Stimulated activated CD8-positive, alpha-beta memory T cell treated with anti-CD3 and anti-CD28 coated beads, Interleukin-4, amount 100 ng/mL, for 4 hours (primary cell): ENCODE measurements at places on chromosomes 5 and 9.
A peak's percentile ranks its signal among the peaks of the same experiment; 100 is the strongest.

GRCh38 chr9:92325991-92326500, 293 bp downstream of the CENPP start:
- no peak for DNase-seq

DNA sequence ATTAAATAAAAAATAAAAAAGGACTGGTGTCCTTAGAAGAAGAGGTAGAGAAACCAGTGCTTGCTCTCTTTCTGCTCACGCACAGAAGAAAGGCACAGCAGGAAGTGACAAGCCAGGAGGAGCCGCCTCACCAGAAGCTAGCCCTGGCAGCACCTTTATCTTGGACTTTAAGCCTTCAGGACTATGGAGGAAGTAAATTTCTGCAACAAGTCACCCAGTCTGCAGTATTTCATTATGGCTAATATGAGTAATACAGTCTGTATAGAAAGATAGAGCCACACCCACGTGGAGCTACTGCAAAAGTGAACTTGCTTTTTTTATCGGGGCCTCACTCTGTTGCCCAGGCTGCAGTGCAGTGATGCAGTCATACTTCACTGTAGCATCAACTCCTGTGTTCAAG, 68.4 kb downstream of the PDZD2 start:
- no peak for DNase-seq

GRCh38 chr5:59474324-59474723, 419.2 kb downstream of the PDE4D start:
- no peak for DNase-seq

GRCh38 chr9:120628207-120628924, 48.4 kb upstream of the CDK5RAP2 start:
- DNase-seq, result no peak

GRCh38 chr5:158848634-158849033, 251.1 kb downstream of the EBF1 start:
- no peak for DNase-seq

GRCh38 chr5:173204185-173204979, 30.6 kb downstream of the NKX2-5 start:
- DNase-seq, result no peak

DNA sequence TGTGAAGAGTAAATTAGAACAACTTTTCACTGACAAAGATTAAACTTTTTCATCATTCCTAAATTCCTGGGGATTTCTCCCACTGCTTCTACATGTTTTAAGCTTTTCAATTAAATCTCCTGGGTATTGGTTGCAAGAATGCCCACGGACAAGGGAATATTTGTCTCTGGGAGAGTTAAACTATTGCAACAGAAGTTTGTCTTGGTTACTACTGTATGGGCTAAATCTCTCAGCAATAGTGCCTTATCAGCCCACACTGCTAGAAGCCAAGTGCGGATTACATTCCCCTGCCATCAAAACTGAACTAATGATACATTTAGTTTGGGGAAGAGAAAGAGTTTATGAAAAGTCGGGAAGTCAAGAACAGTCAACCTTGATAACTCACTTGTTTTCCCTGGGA, 528.2 kb upstream of the C9orf72 start:
- DNase-seq, result no peak

- no peak for DNase-seq
These were observed 614.3 kb downstream of the ACTL7B start for GRCh38 chr9:108241384-108242073.

GRCh38 chr5:177389241-177390169, 5.3 kb downstream of the SLC34A1 start:
- DNase-seq, result peak; percentile 33

GRCh38 chr5:91101600-91102379, 281.3 kb downstream of the ARRDC3 start:
- DNase-seq, result no peak

DNA sequence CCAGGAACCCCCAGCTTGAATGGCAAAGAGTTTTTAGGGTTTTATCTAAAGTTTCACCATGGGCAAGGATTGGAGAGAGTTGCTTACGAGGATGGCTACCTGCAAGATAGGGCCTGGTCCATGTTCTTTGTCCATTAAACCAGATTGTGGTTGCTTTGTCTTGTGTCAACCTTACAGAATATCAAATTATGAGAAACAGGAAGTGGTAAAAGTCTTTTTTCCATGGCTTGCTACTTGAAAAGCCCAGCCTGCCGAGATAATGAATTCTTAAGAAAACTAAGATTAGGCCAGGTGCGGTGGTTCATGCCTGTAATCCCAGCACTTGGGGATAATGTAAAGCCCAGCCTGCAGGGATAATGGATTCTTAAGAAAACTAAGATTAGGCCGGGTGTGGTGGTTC, 24.4 kb downstream of the ZNF474 start:
- no peak for DNase-seq

DNA sequence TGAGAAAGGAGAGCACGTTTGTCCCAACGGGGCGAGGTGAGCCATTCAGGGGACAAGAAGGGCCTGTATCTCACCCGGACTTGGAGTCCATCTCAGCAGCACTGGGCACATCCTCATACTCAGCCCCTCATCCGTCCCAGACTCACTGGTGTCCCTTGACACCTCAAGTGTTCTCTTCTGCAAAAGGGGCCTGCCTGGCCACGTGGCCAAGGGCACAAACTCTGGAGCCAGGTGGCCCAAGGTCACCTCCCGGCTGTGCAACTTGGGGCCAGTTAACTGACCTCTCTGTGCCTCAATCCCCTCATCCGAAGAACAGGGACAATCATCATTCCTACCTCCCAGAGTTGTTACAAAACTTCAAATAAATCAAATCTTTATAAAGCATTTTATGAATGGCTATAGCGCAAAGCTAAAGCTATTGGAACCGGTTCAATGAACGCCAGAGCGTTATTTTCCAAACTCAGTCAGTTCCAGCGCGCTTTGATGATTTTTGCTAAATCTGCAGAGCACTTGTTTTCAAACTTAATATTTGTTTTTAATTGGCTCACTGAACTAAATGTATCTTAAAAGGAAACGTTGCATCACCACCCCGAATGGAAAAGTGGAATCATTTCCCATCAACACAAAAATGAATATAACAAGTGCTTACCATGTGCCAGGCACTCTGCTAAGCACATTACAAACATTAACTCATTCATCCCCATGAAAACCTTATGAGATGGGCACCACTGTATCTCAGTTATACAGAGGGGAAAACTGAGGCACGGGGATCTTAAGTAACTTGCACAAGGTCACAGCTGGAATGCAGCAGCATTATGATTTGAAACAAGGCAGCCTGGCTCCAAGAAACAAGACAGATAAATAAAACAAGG, 49.3 kb downstream of the DUSP1 start:
- no peak for DNase-seq

DNA sequence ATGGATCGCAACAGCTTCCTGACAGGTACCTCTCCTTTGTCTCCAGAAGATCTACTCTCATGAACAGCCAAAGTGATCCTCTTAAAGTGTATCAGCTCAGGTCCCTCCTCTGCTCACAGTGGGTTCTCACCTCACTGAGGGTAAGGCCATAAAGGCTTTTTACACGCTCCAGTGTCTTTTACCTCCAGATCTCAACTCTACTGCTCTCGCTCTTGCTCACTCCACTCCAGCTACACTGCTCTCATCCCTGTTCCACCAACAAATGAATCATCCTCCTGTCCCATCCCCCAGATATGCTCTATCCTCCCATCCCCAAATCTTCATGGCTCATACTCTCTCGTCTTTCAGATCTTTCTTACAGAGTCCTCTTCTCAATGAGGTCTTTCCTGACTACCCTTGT, 248.6 kb upstream of the EFNA5 start:
- DNase-seq, result no peak

DNA sequence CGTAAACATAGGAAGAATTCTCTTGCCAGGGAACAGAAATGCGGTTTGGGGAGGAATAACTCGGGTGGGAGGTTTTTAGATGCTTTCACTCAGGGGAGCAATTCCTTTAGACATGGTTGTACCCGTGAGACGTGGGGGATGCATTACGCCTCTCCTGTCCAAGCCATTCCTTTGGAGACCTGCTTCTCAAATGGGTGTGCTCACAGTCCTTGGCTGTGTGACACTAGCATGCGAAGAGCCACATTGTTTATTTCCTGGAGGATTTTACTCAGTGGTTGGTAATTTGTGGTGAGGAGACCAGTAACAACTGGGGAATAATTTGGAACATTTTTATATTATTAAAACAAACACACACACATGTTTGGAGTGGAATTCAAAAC, 18.5 kb downstream of the COL15A1 start:
- no peak for DNase-seq

DNA sequence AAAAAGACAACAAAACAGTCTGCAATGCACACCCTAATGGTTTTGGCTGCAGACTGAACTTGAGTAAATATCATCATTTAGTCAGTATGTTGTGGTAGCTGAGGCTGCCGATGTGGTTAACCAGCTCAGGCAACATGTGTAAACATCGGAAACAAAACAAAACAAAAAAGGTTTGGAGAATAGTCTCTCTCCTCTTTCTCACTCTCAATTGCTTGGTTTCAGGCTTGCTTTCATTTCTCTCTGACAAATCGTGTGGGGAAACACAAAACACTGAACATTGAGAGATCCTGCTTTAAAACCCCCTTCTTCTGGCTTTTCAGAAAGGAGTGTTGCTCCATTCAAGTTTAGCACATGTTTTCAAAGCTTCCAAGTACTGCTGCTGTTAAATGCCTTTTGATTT, 453.3 kb downstream of the BNC2 start:
- DNase-seq, result no peak

GRCh38 chr5:77076961-77077828, 9.9 kb downstream of the ZBED3 start:
- peak; percentile 20 for DNase-seq

GRCh38 chr5:130077007-130077406, 172.7 kb downstream of the CHSY3 start:
- no peak for DNase-seq

DNA sequence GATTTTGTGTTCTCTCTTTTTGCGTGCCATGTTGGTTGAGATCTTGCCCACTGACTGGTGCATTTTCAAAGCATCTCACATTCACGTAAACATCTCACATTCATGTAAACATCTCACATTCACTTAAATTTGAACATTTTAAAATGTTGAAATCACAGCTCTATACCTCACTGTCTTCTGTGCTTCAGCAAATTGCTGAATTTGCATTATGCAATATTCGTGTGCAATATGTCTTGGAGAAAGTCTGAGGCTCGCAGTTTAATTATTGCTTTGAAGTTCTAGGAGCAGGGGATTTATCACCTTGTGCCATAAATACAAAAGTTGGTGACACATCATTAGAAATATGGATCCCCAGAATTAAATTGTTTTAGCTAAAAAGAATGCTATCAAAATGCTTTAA, 42.6 kb downstream of the TNFSF15 start:
- DNase-seq, result no peak

GRCh38 chr9:76927540-76928240, 21.8 kb upstream of the PRUNE2 start:
- DNase-seq, result no peak

DNA sequence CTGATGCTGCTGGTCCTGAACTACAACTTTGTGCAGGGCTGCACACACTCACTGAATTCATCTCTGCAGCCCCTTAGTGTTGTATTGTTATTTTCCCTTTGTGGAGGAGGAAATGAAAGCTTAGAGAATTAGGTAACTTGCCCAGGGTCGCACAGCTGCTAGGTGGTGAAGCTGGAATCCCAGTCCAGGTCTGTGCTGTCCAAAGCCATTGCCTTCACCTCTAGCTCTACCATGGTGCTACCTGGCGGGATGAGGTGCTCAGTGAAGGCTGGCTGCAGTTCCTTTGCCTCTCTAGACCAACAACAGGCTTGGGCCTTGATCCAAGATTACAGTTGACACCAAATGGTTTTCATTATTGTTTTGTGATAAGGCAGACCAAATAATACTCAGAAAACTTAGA, 177.8 kb upstream of the PITX1 start:
- no peak for DNase-seq

GRCh38 chr5:39314591-39314990, 49.7 kb downstream of the C9 start:
- no peak for DNase-seq

GRCh38 chr5:54621048-54621447, 103.5 kb downstream of the SNX18 start:
- DNase-seq, result no peak

- no peak for DNase-seq
These were observed 34.5 kb upstream of the NIPBL start for GRCh38 chr5:36842087-36842486.

- DNase-seq, result no peak
These were observed 160.3 kb downstream of the ARSB start for GRCh38 chr5:78824831-78825281.
